ENCODE measurements at places on chromosomes 5 and 9.

- DNase-seq: no peak
Observed at GRCh38 chr5:164898705-164899104, 1393.3 kb downstream of the MAT2B start.

DNA sequence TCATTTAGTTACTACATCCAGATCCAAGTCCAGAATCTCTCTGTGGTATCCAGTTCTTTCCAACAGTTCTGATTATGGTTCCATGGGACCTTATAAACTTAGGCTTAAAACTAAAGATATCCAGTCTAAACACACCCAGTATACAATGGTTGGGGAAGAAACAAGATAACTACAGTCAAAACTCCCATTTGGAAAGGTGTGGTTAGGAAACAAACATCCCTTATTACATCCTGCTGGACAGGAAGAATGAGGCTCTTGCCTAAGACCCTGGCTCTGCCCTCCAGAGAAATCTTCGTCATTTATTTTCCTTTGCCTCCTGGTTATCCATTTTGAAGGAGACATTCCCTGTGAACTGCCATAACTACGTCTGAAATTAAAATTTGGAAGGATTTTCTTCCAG, 64.6 kb upstream of the EPB41L4A start:
- DNase-seq: no peak

DNA sequence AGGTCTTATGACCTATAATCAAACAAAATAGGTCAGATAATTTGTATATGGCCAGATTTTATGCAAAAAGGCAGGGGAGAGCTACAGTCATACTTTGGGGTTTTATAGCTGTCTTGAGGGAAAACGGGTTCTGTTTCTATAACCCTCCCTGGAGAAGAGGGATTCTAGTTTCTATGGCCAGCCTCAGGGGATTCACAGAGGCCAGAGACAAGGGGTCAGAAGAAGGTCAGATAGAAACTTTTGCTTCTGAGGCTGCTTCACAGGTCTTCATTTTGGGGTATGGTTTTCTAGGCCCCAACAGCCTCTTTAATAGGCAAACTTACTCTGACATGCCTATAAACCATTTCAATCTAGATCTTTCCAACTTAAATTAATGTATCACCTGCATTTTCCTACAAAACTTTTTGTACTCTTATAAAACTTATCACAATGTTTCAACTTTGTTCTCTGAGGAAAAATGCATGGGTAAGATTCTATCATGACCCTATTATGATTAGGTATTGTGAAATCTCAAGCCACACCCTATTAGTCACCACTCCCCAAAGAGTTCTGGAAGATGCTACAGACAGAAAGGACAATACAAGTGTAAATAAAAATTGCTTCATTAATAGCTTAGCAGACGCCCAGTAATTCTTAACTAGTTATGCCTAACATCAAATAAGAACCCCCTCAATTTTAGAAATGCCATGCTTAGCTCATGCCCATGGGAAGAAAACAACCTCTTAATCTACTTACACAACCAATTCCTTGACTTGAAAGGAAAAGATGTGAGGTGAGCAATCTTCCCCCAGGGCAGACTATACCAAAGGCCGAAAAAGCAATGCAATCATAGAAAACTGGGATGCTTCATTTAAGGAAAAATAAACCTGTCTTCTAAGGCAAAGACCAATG, 396.6 kb downstream of the TLR4 start:
- no peak for DNase-seq

DNA sequence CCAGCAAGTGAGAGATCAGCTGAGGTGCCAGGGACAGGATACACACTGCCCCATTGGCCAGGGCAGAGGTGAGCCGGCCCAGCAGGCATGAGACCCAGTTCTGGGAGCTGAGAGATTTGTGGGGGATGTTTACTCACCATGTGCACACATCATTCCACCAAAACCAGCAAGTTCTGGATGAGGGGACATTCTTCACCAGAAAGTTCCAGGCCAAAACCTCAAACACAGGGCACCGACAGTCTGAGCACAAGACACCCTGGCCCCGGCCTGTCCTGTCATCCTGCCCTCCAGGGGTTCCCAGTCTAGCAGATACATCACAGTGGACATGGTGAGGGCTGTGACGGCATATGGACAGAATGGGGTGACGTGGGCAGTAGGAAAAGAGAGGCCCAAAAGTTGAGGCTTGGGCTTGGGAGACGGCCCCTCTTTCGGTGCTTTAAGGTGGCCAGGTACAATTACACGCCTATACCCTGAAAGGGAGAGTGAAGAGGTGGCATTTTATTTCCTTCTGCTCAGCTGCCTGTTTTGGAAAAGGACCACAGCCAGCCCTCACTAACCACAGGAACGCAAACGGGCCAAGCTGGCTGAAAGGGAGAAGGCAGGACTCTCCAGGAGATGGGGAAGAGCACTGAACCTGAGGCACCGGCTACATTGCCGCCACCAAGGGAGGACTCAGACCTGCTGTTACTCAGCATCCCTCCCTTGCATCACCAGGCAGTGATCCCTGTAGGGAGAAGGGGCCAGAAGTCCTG, 64.0 kb downstream of the SHB start:
- DNase-seq: no peak

DNA sequence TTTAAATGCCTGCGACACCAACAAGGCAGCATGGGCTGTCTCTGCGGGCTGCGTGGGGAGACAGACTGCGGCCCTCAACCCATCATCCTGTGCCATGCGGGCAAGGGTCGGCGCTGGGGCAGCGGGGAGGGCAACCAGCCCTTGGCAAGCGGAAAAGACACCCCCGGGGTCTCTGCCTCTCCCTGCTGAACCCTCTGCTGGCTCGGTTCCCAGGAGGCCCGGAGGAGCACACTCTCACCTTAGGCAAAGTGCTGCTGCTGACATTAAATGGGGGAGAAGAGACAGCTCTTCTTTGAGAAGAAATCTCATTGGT, 129.6 kb upstream of the PPP1R26 start:
- no peak for DNase-seq
